NCI-H2081 treated with DMSO at 0.1 percent for 48 hours (cell line): ENCODE measurements at places on chromosomes 3 and 15.

GRCh38 chr15:96849271-96849900, 518.9 kb downstream of the NR2F2 start:
- DNase-seq = no peak

GRCh38 chr3:13349823-13350222, 70.3 kb downstream of the NUP210 start:
- DNase-seq = no peak

- no peak for DNase-seq
Measured at GRCh38 chr3:171328419-171329082, 131.7 kb downstream of the TNIK start.

- DNase-seq = no peak
Measured at GRCh38 chr3:12097971-12098370, 60.7 kb downstream of the TIMP4 start.

DNA sequence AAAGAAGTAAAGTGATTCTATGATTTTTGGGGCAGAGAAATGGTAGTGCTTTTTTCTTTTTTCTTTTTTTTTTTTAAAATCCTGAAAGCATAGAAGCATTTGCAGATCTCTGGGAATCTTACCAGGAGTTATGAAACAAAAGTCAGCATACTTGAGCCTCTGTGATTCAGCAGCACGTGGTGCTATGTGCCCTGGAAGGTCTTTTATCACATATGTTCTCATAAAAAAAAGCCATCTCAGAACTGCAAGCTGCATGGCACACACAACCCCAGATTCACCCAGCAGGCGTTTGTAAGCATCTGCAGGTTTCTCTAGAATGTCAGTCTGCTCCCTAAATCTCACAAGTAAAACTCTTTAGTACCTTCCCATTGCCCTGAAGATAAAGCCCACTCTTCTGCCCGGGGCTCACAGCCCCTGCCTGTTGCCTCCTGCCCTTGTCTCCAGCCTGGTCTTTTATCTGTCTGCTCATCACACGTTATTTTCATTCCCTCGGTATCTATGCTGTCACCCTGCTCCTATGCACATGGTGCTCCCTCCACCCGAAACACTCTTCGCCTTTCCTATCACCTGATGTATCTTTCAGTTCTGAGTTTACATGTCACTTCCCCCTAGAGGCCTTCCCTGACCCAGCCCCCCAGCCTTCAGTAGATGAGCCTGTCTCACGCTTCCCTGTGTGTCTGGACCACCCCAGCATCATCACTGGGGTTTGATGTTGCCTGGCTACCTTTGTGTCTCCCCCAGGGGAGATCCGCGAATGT, 72.4 kb downstream of the CHDH start:
- no peak for DNase-seq

- DNase-seq = no peak
Measured at GRCh38 chr3:159131376-159131775, 329.5 kb downstream of the MFSD1 start.

DNA sequence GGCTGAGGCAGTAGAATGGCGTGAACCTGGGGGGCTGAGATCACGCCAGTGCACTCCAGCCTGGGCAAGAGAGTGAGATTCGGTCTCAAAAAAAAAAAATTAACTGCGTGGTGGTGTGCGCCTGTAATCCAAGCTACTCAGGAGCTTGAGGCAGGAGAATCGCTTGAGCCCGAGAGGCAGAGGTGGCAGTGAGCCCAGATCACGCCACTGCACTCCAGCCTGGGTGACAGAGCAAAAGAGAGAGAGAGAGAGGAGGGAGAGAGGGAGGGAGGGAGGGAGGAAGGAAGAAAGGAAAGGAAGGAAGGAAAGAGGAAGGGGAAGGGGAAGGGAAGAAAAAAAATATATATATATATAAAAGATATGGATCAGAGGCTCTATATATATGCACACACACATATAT, 6.0 kb downstream of the TM4SF19 start:
- DNase-seq = no peak

DNA sequence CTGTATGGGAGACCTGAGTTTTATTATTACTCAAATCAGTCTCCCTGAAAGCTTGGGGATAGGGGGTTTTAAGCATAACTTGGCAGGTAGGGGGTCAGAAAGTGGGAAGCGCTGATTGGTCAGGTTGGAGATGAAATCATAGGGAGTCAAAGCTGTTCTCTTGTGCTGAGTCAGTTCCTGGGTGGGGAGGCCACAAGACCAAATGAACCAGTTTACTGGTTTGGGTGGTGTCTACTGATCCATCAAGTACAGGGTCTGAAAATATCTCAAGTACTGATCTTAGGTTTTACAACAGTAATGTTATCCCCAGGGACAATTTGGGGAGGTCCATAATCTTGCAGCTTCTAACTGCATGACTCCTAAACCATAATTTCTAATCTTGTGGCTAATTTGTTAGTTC, 17.8 kb upstream of the IQCF6 start:
- DNase-seq = no peak

GRCh38 chr3:72665701-72666446, 182.4 kb downstream of the SHQ1 start:
- DNase-seq = no peak

DNA sequence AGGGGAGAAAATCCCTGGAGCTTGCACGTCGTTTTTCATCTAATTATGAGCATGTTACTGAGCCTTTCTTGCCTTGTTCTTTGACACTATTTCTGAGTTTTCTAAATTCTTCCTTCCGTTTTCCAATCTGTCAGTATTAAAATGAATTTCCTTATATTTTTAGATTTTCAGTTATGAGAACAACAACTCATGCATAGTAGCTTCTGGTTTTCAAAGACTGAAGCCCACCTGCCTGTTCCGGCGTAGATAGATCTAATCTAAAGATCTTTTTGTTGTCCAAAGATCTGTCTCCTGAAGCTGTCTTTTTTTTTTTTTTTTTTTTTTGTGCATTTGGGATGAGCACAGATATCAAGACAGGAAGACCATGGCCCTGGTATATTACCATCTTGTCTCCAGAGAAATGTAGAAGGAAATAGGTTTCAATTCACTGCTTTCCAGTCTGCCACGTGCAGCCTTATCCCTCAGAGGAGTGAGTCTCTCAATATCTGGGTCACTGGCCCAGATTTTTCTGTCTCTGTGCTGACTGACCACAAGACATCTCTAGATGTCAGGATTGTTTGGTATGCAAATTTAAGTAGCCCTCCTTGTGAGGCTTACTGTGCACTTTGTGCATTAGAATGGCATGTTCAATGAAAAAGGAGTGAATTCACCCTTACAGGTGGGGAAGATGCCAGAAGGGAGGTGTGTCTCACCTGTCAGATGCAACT, 222.3 kb upstream of the TMC3 start:
- DNase-seq = no peak

GRCh38 chr3:99503350-99503749, 135.0 kb upstream of the COL8A1 start:
- DNase-seq = no peak
